ENCODE measurements at places on chromosomes 7 and 10.

GRCh38 chr7:131747658-131748232, 191.3 kb upstream of the PODXL start:
- no peak for DNase-seq

- DNase-seq, result no peak
Measured at GRCh38 chr10:133444342-133445267, 9.1 kb upstream of the SCART1 start.

- no peak for DNase-seq
Measured at GRCh38 chr7:159218170-159218569, 73.5 kb upstream of the VIPR2 start.

- no peak for DNase-seq
Measured at GRCh38 chr10:77849039-77849664, 77.4 kb downstream of the DLG5 start.

- DNase-seq, result no peak
Measured at GRCh38 chr7:106779877-106780276, 85.2 kb upstream of the PIK3CG start.

- DNase-seq, result no peak
Measured at GRCh38 chr7:95470452-95470851, 15.3 kb upstream of the ASB4 start.

DNA sequence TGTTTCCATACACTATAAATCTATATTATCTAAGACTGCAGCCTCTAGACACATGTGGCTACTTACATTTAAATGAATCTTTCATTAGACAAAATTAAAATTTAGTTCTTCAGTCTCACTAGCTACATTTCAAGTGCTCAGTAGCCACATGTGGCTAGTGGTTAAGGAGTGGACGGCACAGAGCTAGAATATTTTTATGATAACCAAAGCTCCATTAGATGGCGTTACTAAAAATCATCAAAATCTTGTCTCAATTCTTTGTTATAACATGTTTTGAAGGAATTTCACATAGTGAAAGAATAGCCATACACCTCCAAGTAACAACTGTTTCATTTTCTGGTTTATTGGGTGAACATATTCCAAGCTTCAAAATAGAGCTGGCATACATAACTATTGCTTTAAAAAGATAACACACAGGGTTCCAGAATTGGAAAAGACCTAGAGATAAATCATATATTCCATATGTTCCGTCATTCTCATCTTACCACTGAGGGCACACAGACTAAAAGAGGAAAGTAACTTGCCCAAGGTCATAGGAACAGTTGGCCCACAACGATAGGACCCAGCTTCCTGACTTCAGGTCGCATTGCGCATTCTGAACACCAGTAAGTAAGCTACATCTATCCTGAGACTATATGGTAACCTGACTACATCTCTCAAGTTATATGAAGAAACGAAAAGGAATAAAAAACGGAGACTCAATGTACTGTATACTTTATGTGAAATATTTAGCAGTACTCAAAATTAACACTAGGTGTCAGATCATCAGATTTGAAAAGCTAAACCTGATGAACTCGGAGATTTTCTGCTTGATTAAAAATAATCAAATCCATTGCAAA, 66.6 kb downstream of the CAV1 start:
- no peak for DNase-seq

DNA sequence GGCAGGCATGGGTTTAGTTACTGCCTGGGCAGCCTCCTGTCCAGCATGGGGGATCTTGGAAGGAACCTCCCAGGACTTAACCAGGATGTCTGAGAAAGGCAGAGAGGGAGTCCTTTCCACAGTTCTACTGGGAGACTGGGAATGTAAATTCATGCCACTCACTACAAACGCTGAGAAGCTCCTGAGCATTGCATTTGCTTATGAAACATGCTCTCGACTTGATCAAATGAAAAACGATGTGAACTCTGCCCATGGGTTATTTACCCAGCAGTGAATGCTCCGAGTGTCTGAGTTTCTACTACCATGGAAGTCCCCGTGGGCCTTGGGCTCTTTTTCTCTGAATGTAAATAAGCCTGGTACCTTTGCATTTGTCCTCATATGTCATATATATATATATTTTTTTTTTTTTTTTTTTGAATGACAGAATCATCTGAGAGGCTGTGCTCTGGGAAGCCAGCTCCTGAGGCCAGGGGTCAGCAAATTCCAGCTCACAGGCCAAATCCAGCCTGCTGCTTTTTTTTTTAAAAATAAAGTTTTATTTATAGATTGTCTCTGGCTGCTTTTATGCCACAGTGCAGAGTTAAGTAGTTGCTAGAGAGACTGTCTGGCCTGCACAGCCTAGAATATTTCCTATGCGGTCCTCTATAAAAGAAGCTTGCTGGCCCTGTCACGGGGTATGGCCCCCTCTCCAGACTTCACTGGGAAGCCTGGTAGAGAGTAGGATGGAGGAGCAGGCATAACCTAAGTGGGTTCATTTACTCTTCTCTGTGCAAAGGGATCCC, 21.4 kb upstream of the RAPGEF5 start:
- no peak for DNase-seq

DNA sequence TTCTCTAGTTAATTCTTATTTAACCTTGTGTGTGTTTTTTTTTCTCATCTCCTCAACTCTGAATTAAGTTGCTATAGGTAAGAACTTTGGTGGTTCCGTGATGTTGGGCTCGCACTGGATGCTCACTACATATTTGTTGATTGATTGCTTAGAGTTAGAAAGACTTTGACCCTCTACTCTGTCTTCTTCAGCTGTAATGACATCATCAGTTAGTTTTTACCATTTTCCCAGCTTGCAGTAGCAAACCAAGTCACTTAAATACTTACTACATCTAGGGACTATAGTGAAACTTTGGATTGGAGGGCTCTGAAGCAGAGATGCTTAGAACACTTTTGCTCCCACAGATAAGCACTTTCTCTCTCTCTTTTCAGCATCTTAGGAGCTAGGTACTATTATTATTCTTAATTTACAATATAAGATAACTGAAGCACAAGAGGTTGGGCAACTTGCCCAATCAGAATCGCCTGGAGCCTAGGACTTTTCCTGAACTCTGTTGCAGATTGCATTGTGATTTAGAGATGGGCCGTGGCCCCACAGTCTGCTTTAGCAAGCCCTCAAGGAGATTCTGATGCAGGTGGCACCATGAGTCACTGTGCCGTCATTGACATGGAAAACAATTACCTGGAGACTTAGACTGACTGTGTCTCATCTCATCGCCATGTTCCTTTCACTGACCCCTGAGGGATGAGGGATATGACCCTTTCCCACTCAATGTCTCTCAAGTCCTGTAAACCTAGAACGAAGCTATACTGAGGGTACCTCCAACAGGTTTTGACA, 471.9 kb upstream of the PODXL start:
- no peak for DNase-seq

DNA sequence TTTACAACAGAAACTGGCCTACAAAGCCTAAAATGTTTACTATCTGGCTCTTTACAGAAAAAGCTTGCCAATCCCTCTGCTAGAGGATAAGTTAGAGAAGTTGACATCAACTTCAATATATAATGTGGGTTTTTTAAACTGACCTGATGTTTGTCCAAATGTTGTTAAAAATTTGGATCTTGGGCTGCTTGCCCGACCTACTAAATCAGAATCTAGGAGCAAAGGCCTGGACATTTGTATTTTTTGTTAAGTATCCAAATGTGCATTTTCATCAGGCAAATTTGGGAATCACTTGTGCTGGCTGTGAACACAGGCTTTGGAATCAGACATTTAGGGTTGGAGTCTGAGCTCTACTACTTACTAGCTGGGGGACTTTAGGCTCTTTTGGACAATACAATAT, 252.7 kb upstream of the CSTF2T start:
- DNase-seq, result no peak

GRCh38 chr10:130652544-130652943, 516.4 kb downstream of the GLRX3 start:
- DNase-seq, result no peak

GRCh38 chr10:124496150-124496549, 34.5 kb downstream of the LHPP start:
- no peak for DNase-seq

- peak; percentile 86 for DNase-seq
Measured at GRCh38 chr10:70575874-70576802, 26.4 kb downstream of the PRF1 start.

DNA sequence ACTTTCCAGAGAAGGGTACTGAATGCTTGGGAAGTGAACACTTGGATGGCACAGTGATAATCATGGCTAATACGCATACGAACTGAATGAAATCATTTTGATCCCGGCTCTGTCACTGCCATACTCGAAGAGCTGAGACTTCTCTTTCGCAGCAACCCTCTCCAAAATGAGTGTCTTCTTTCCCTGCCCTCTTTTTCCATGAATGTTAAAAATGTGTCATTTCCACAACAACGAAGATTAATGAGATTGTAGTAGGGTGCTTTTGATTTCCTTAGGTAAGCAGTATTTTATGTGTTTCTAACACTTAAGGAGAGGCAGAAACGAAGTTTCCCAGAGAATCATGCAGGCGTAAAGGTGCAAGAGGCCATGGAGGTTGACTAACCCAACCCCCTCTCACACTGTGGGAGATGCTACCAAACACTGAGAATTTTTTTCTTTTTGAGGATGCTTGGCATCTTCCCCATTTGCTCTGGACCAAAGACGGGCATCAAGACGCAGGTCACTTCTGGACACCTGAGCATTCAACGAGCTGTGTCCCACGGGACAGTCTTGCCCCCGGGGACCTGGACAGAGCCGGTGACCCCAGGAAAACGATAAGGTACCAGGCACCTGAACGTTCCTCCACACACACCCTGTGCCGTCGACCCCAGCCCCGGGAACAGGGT, 823 bp downstream of the COPG2 start:
- no peak for DNase-seq

DNA sequence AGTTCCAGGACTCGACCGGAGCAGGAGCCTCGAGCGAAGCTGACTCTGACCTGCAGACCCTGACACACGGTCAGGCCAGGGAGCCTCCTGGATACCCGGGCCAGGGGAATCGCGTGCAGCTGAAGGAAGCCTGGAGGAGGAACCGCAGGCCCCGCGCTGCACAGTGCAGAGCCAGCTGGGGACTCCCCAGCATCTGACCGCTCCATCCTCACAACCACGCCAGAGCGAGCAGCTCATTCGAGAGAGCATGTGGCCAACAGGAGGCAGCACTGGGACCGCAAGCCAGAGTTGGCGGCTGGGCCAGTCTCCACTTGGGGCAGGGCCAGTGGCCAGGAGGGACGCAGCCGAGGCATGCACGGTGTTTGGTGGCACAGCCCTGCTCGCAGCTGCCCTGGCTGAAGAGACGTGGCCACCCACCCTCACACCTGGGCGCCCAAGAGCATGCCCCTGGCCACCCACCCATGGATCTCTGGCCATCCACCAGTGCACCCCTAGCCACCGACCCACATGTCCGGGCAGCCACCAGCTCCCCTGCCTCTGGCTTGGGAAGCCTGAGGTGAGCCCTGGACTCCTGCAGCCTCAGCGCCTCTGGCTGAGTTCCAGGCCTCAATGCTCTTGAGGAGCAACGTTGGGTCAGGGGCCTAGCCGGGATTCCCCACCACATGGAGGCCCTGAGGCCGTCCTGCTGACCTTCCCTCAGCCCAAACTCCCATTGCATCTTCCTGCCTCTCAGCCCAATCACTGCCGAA, 213.9 kb downstream of the ELFN1 start:
- DNase-seq, result no peak

- no peak for DNase-seq
Measured at GRCh38 chr7:40403703-40404476, 269.1 kb downstream of the SUGCT start.

GRCh38 chr7:39631736-39632308, 8.4 kb downstream of the RALA start:
- no peak for DNase-seq

DNA sequence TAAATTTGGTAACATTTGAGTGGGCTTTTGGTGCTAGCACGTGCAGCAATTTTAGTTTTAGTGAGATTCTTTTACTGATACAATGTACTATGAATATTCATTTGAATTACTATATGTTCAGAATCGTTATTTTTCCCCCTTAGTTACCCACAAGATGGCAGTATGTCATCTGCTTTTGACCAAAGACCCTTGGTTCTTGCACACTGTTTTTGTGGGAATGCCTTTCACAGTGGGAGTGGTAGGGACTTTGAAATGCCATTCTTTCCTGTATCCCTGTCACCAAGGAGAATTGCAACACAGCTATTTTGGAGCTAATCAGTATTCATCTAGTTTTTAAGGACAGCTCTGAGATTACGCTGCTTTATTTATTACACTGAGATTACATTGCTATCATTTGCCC, 40.6 kb downstream of the SEC23IP start:
- DNase-seq, result no peak

- no peak for DNase-seq
Measured at GRCh38 chr10:59891349-59891748, 15.0 kb downstream of the CCDC6 start.

GRCh38 chr7:142560166-142560565, 189.1 kb upstream of the PRSS1 start:
- DNase-seq, result no peak

DNA sequence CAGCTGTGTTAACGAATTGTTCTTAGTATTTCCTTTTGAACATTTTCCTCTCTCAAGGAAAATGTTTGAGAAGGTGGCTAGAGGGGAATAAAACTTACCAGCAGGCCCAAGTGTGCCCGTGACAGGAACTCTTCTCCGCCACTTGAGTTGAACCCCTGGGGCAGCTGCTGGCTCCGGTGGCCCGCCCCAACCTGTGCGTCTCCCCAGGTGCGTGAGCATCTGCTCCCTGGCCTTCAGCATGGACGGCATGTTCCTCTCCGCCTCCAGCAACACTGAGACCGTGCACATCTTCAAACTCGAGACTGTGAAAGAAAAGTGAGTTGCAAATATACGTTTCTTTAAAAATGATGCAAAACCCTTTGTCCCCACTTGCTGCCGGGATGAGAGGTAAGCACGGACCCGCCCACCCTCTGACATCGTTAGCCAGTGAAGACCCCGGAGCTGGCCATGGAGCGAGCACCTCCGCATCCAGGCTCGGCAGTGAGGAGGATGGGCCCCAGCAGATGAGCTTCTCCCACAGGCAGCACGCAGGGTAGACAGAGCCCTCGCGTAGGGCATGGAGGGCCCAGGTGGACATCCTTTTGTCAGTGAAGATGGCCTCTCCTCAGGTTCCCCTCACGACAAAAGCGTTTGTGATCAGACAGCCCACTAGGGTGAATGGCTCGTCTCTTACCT, 35.7 kb downstream of the WIPI2 start:
- DNase-seq, result no peak

GRCh38 chr7:75691793-75692543, 46.8 kb downstream of the HIP1 start:
- DNase-seq, result no peak
